ENCODE measurements at places on chromosomes 4 and X. TPM values are rescaled to one million over a fixed set of nuclear protein-coding genes. Genes with fewer than 3 reads are reported as not detected.

The TMEM144 gene
- total RNA-seq = not detected

The INTS6L gene
- 42.3 TPM for total RNA-seq

The SLC16A2 gene
- total RNA-seq = 0.44 TPM

The NXF2B gene
- not detected for total RNA-seq

The MAGEA2B gene
- total RNA-seq = not detected

The MAGEA10 gene
- total RNA-seq = not detected

The POU3F4 gene
- total RNA-seq = not detected

The MRFAP1 gene
- total RNA-seq = 148 TPM

The GAGE13 gene
- not detected for total RNA-seq

The EXOC1L gene
- total RNA-seq = not detected

The STBD1 gene
- total RNA-seq = 0.38 TPM

GRCh38 chrX:20362268-20363267 is 95.9 kb upstream of the RPS6KA3 start:
- H3K27ac ChIP-seq = no peak overlapping the region
- H3K4me3 ChIP-seq = no peak overlapping the region
- no peaks in the 10 kb centered on the region for H3K27me3 ChIP-seq
- DNase-seq = no peak
- H3K36me3 ChIP-seq = no peaks in the 10 kb centered on the region

DNA sequence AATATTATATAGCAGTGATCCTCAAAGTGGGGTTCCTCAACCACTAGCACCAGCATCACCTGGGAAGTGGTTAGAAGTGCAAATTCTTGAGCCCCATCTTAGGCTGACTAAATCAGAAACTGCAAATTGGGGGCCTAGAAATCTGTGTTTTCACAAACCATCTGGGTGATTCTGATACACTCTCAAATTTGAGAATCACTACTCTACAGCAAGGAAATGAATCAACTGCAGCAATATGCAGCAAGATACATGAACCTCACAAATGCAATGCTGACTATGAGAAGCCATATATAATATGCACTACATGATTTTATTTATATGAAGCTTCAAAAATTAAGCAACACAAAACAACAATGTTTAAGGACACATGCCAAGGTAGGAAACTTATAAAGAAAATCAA is 36.2 kb upstream of the IRS4 start:
- no peak for DNase-seq
- H3K4me1 ChIP-seq = no peaks in the 10 kb centered on the region
- H3K27ac ChIP-seq = no peak overlapping the region
- H3K4me3 ChIP-seq = no peak overlapping the region
- H3K27me3 ChIP-seq = no peaks in the 10 kb centered on the region
- H3K36me3 ChIP-seq = no peaks in the 10 kb centered on the region

DNA sequence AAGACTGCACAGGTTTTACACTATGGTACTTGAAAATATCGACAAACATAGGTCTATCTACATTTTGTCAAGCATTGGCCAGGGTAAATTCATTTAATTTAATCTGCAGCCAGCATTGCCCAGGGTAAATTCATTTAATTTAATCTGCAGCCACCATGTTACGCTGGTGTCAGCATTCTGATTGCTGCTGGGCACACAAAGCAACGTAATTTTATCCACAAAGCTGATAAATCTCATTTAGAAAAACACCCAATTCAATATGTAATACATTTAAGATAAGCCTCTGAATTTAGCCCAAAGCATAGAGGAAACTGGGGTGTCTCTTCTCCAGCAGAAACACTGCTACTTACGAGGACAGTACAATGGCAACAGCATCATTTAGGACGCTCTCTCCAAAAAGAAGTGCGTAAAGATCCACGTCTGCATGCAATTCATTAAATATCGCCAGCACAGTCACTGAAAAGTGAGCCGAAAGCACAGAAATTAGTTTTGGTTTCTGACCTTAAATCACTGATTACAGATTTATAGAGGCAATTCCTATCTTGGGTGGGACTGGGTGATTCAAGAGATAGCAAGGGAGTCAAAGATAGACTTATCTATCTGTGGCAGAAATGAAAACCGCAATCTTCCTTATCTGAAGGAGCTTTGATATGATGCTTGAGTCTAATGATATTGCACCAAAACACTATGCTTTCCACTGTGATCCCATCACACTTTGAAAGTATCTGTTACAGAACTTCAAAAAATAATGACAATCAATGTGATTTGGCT is 88.8 kb downstream of the CHST7 start:
- no peak overlapping the region for H3K4me3 ChIP-seq
- H3K36me3 ChIP-seq = no peaks in the 10 kb centered on the region
- no peak overlapping the region for H3K27ac ChIP-seq
- DNase-seq = no peak

- H3K4me3 ChIP-seq = no peak overlapping the region
- H3K36me3 ChIP-seq = no peaks in the 10 kb centered on the region
- H3K27ac ChIP-seq = no peak overlapping the region
- H3K27me3 ChIP-seq = no peaks in the 10 kb centered on the region
These were observed 562.2 kb downstream of the ZIC3 start for GRCh38 chrX:138128027-138128671.

- H3K27ac ChIP-seq = no peak overlapping the region
- H3K4me3 ChIP-seq = no peak overlapping the region
- H3K36me3 ChIP-seq = peaks cover 9% of the 10 kb centered on the region
- H3K27me3 ChIP-seq = no peaks in the 10 kb centered on the region
- no peak for DNase-seq
These were observed 123.5 kb upstream of the EMCN start for GRCh38 chr4:100641336-100641735.

GRCh38 chr4:123659730-123660129 is 263.1 kb downstream of the SPRY1 start:
- no peaks in the 10 kb centered on the region for H3K4me1 ChIP-seq
- H3K4me3 ChIP-seq = no peak overlapping the region
- peaks cover 8% of the 10 kb centered on the region for H3K36me3 ChIP-seq
- H3K27ac ChIP-seq = no peak overlapping the region
- DNase-seq = no peak
- H3K27me3 ChIP-seq = no peaks in the 10 kb centered on the region

GRCh38 chr4:88779431-88779830 is 81.8 kb upstream of the NAP1L5 start:
- no peaks in the 10 kb centered on the region for H3K4me1 ChIP-seq
- no peak overlapping the region for H3K4me3 ChIP-seq
- no peaks in the 10 kb centered on the region for H3K36me3 ChIP-seq
- H3K27ac ChIP-seq = no peak overlapping the region

- no peak for DNase-seq
- no peaks in the 10 kb centered on the region for H3K27me3 ChIP-seq
- no peaks in the 10 kb centered on the region for H3K36me3 ChIP-seq
These were observed 42.2 kb upstream of the HMGB3 start for GRCh38 chrX:150940844-150941495.

DNA sequence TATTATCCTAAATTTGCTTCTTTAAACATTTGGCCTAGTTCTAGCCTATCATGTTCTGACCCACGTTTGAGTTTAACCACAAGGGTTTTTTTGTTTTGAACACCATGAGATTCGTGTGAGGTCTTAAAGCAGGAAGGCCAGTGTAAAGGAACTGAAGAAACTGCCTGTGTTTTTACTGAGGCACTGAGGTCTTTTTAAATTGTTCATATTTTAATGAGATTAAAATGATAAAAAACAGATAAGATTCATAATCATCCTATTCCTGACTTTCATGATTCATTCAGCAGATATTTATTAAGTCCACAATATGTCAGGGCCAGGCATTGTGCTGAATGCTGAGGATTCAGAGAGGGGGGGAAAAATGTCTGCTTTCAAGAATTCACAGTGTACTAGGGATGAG is 3.2 kb downstream of the RPS6KA3 start:
- peaks cover 26% of the 10 kb centered on the region for H3K4me1 ChIP-seq

DNA sequence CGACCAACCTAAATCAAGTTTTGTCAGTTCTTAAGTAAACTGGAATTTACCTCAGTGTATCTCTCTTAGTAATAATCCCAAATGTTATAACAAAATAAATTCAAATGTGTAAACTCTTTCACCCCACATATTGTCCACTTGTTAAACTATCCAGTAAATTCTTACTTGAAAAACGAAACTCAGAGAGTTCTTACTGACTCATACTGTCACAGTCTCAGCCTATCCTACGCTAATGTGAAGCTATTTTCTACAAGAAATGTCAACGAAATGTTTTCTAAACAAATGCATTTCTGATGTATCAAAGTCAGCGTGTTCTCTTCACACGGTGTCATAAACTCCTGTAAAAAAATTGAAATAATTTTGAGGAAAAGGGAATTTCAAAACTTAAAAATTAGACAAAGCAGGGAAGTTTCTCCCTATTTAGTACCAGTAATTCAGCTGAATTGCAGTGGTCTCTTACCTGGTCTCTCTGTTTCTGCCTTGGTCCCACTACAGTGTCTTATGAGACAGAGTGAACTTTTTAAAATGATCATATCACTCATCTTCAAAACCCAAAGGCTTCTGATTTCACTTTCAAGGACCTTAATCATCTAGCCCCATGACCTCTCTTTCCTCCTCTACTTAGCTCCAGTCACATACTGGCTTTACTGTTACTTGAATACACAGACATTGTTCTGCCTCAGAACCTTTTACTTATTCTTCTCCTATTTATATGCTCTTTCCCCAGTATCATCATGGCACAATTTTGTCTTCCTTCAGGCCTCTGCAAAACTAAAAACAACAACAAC is 63.3 kb downstream of the DCAF8L1 start:
- H3K27ac ChIP-seq = no peak overlapping the region
- H3K27me3 ChIP-seq = no peaks in the 10 kb centered on the region
- no peaks in the 10 kb centered on the region for H3K4me1 ChIP-seq
- no peak overlapping the region for H3K4me3 ChIP-seq
- DNase-seq = no peak
- H3K36me3 ChIP-seq = no peaks in the 10 kb centered on the region

DNA sequence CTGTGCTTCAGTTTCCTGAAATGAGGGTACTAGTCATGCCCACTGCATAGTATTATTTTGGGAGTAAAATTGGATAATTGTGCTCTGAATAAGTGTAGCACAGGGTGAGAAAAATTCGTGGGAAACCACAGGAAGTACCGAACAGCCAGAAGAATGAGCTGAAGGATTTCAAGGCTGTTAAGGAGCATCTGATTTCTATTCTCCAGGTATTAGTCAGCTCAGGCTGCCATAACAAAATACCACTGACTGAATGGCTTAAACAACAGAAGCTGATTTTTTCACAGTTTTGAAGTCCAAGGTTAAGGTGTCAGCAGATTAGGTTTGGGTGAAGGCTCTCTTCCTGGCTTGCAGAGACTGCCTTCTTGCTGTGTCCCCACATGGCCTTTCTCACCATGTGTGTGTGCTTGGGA is 41.9 kb downstream of the WWC2 start:
- no peak overlapping the region for H3K27ac ChIP-seq
- H3K36me3 ChIP-seq = no peaks in the 10 kb centered on the region
- no peak for DNase-seq
- peaks cover 4% of the 10 kb centered on the region for H3K27me3 ChIP-seq

GRCh38 chr4:48255072-48255958 is 14.3 kb downstream of the TEC start:
- no peaks in the 10 kb centered on the region for H3K4me1 ChIP-seq
- no peak overlapping the region for H3K27ac ChIP-seq
- no peak for DNase-seq
- no peaks in the 10 kb centered on the region for H3K27me3 ChIP-seq

GRCh38 chr4:1200425-1201035 is 28.1 kb upstream of the SPON2 start:
- no peaks in the 10 kb centered on the region for H3K27me3 ChIP-seq
- peak overlapping the region; percentile 89 for H3K4me3 ChIP-seq
- H3K36me3 ChIP-seq = peaks cover 12% of the 10 kb centered on the region
- DNase-seq = no peak
- peaks cover 65% of the 10 kb centered on the region for H3K4me1 ChIP-seq

DNA sequence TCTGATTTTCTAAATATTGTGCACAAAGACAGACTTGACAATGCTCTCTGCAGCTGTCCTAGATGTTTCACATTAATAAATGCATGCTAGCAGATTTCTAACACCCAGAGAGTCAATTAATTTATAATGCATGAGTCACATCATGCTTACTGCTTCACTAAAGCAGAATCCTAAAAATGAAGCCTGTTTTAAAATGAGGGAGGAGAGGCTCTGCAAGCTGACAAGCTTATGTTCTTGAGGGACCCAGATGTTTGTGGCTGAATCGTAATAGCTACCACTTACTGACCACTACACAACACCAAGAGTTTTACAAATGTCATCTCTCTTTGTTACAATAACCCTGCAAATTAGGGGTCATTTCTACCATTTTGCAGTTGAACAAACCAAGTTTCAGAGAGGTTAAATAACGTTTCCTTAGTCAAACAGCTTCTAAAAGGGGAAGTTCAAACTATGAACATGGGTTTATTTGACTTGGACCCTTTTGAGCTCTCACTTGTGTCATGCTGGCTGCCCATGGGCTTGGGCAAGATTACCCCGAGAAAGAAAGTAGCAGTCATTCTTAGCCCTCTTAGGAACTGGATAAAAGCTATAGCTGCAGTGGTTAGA is 262.7 kb upstream of the ETNPPL start:
- H3K27ac ChIP-seq = no peak overlapping the region
- H3K4me1 ChIP-seq = no peaks in the 10 kb centered on the region
- peaks cover 3% of the 10 kb centered on the region for H3K27me3 ChIP-seq
- no peak for DNase-seq
- no peaks in the 10 kb centered on the region for H3K36me3 ChIP-seq

DNA sequence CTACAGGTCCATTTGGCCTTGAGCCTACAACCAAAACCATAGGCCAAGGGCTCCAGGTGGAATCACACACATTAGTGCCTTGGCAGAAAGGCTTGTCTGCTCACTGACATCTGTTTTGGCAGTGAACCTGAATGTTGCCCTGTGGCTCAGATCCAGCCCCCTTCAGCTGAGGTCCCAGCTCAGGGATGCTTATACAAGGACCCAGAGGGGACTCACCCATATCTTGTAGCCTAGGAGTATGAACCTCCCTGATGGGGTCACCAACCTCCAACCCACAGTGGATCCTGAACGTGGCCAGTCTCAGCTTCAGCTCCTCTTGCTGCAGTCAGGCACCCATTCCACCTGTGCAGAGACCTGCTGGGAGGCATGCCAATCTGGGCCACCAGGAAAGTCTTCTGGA is 50.8 kb upstream of the HMX1 start:
- no peak for DNase-seq
- H3K27me3 ChIP-seq = peaks cover 8% of the 10 kb centered on the region
- no peaks in the 10 kb centered on the region for H3K4me1 ChIP-seq
- no peaks in the 10 kb centered on the region for H3K36me3 ChIP-seq
- H3K4me3 ChIP-seq = no peak overlapping the region

DNA sequence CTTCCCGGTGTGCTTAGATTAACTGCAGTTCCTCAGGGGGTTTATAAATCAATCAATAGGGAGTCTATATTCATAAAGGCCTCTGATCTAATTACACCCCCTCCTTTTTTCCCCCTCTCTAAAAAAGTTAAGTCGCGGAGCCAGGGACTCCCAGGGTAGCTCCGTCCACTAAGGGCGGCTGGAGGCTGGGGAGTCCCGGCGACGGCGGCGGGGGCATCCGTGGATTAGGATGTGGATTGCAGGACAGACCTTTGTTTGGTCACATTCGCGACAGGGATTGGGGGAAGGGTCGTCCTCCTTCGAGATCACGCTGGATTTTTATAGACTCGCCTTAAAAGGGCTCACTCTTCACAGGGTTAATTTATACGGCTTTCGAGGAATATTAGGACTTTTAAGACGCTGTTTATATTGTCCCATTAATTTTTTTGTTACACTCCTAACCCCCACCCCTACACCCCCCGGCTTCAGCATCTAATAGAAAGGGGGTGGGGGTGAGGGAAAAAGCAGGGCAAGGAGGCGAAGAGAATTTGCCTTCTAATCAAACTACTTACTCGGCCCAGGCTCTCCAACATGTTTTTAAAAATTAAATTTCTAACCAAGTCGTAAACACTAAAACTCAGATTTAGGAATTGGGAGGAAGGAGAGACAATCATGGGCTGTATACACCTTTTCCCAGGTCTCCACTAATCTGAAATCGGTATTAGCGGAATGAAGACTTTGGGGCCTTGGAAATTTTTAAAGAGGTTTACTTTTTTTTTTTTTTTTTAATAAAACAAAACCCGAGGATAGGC is 8.5 kb downstream of the PITX2 start:
- H3K4me3 ChIP-seq = no peak overlapping the region
- peaks cover 75% of the 10 kb centered on the region for H3K27me3 ChIP-seq
- H3K4me1 ChIP-seq = peaks cover 28% of the 10 kb centered on the region
- no peak overlapping the region for H3K27ac ChIP-seq
